Activated CD4-positive, alpha-beta T cell treated with anti-CD3 and anti-CD28 coated beads for 36 hours (primary cell): ENCODE measurements at places on chromosomes 6 and 20. TPM values are rescaled to one million over a fixed set of nuclear protein-coding genes. Genes with fewer than 3 reads are reported as not detected.
A peak's percentile ranks its signal among the peaks of the same experiment; 100 is the strongest.

DNA sequence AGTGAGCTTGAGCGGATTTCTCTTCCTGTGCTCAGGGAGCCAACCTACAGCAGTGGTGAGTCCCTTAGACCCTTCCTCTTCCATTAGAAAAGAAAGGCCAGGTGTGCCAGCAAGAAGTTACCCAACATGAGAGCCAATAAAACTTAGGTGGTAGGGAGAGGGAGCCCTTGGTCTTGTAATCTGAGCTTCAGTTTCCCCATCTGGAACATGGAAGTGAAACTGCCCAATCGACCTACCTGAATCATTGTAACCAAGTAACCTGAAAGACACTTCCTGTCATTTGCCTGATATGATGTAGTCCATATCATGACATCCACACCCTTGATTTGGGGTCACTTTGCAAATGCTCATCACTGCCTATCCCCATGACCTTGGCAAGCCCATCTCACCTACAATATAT is 66.4 kb downstream of the MDGA1 start:
- no peak overlapping the region for H3K4me3 ChIP-seq
- H3K27me3 ChIP-seq = no peaks in the 10 kb centered on the region
- H3K36me3 ChIP-seq = no peaks in the 10 kb centered on the region
- H3K27ac ChIP-seq = no peak overlapping the region

DNA sequence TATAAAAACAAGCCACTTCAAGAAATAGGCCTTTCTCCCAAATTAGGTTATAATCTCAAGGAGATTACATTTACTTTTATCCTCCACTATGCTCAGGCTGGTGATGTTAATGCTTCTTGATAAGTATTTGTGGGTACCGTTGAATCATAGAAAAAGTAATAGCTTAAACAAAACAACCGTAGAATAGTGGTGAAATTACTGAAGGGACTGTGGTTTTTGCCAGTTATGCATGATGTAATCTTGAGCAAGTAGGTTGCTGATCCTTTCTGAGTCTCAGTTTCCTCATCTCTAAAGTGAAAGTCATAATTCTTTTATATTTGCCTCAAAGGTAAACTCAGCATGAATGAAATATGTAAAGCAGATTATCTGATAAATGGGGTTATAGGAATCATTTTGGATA is 187.3 kb upstream of the JAG1 start:
- no peak overlapping the region for H3K4me3 ChIP-seq
- no peaks in the 10 kb centered on the region for H3K4me1 ChIP-seq
- no peaks in the 10 kb centered on the region for H3K36me3 ChIP-seq
- DNase-seq = no peak
- no peaks in the 10 kb centered on the region for H3K27me3 ChIP-seq

DNA sequence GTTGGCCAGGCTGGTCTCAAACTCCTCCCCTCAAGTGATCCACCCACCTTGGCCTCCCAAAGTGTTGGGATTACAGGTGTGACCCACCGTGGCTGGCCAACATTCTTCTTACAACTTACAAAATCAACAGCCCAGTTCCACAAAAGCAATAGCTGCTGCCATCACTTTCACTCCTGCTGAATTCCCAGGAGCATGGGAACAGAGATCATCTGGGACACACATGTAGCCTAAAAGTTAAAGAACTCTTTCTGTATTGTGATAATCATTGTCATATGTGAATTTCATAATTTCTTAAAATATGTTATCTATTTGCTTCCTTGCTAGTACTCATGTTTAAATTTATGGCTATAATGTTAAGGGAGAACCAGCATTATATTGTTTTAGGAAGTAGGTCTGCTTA is 51.7 kb downstream of the NCOA6 start:
- H3K27me3 ChIP-seq = no peaks in the 10 kb centered on the region
- peaks cover 2% of the 10 kb centered on the region for H3K4me1 ChIP-seq
- no peak for DNase-seq
- no peak overlapping the region for H3K4me3 ChIP-seq

GRCh38 chr20:38926934-38927616 is 858 bp downstream of the FAM83D start:
- H3K27ac ChIP-seq = peak overlapping the region; percentile 19
- peaks cover 21% of the 10 kb centered on the region for H3K4me1 ChIP-seq
- H3K4me3 ChIP-seq = peak overlapping the region; percentile 81
- peaks cover 16% of the 10 kb centered on the region for H3K36me3 ChIP-seq
- DNase-seq = no peak
- no peaks in the 10 kb centered on the region for H3K27me3 ChIP-seq

- no peaks in the 10 kb centered on the region for H3K4me1 ChIP-seq
- no peaks in the 10 kb centered on the region for H3K27me3 ChIP-seq
- no peak for DNase-seq
- no peak overlapping the region for H3K4me3 ChIP-seq
Observed at GRCh38 chr6:170182093-170182780, 108.6 kb downstream of the DLL1 start.

DNA sequence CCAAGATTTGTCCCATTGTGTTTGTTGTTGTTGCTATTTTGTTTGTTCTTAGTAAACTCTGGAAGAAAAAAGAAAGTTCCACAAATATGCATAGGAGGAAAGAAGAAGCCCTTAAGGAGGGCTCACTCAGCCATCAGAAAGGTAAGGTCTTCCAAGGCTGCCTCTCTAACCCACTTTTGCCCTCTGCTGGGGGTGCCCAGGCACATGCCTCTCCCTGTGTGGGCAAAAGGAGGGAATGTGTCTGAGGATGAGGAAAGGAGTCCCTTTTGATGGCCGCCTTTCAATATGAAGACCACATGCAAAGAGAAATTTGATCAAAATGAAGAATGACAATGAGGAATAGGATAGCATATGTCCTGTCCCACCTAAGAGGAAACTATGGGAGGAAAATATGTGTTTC is 248.2 kb upstream of the POU3F2 start:
- no peaks in the 10 kb centered on the region for H3K4me1 ChIP-seq
- no peaks in the 10 kb centered on the region for H3K36me3 ChIP-seq
- DNase-seq = no peak

DNA sequence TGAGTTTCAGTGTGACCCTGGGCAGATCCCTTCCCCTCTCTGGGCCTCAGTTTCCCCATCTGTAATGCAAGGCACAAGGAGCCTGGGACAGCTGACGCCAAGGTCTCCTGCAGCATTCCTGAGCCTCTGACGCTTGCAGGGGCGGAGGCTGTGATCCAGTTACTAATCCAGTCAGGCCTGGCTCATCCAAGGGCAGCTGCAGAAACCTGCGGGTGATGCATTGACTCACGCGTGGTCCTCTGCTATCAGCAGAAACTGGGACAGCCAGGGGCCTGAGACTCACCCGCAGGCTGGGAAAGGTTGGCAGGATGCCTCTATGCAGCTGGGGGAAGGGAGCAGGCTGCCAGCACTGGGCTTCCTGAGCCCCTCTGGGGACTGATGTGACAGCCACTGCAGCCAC is 65.0 kb upstream of the SIRPA start:
- no peak overlapping the region for H3K27ac ChIP-seq
- no peak for DNase-seq
- H3K4me1 ChIP-seq = peaks cover 2% of the 10 kb centered on the region

- H3K27me3 ChIP-seq = peaks cover 4% of the 10 kb centered on the region
- no peaks in the 10 kb centered on the region for H3K36me3 ChIP-seq
- H3K4me3 ChIP-seq = peak overlapping the region; percentile 76
- H3K4me1 ChIP-seq = peaks cover 3% of the 10 kb centered on the region
Observed at GRCh38 chr6:25882051-25882496, 8.0 kb upstream of the SLC17A3 start.

DNA sequence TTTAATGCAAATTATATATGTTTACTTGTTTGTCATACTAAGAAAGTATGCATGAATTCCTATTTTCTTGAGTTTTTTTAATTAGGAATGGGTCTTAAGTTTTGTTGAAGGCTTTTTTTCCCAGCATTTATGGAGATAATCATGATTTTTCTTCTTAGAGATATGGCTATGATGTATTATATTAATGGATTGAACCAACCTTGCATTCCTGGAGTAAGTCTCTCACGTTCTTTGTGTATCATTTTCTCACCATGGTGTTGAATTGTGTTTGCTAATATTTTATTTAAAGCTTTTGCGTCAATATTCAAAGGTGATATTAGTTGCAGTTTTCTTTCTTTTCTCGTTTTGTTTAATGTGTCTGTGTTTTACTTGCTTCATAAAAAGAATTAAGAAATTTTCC is 48.4 kb upstream of the SLC35D3 start:
- H3K27ac ChIP-seq = no peak overlapping the region
- no peaks in the 10 kb centered on the region for H3K27me3 ChIP-seq
- no peak overlapping the region for H3K4me3 ChIP-seq
- no peak for DNase-seq

- H3K4me1 ChIP-seq = peaks cover 5% of the 10 kb centered on the region
- no peak overlapping the region for H3K27ac ChIP-seq
- no peaks in the 10 kb centered on the region for H3K27me3 ChIP-seq
- H3K36me3 ChIP-seq = peaks cover 16% of the 10 kb centered on the region
- peak; percentile 43 for DNase-seq
Observed at GRCh38 chr6:125858427-125859320, 67.9 kb downstream of the NCOA7 start.

- peaks cover 59% of the 10 kb centered on the region for H3K27me3 ChIP-seq
- H3K4me1 ChIP-seq = peaks cover 17% of the 10 kb centered on the region
- H3K27ac ChIP-seq = no peak overlapping the region
- H3K4me3 ChIP-seq = peak overlapping the region; percentile 70
- peak; percentile 35 for DNase-seq
Observed at GRCh38 chr6:99589290-99589672, 17.4 kb upstream of the PRDM13 start.

- peaks cover 9% of the 10 kb centered on the region for H3K4me1 ChIP-seq
- peaks cover 74% of the 10 kb centered on the region for H3K36me3 ChIP-seq
- DNase-seq = peak; percentile 5
- H3K4me3 ChIP-seq = no peak overlapping the region
- H3K27ac ChIP-seq = peak overlapping the region; percentile 10
Observed at GRCh38 chr6:15518878-15519277, 143.9 kb downstream of the DTNBP1 start.

GRCh38 chr6:22349051-22349450 is 52.2 kb upstream of the PRL start:
- no peaks in the 10 kb centered on the region for H3K36me3 ChIP-seq
- H3K27me3 ChIP-seq = no peaks in the 10 kb centered on the region
- H3K4me3 ChIP-seq = no peak overlapping the region
- no peaks in the 10 kb centered on the region for H3K4me1 ChIP-seq
- DNase-seq = no peak

DNA sequence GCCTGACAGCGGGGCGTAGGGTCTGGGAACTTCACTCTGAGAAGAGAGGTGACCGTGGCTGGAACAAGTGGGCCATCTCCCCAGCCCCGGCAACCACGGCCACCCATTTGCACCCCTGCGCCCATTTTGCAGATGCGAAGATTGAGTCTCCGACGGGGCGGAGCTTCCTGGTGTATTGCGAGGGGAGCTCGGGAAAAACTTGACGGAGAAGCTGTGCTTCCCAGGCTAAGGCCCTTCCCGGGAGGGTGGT is 653 bp downstream of the ZNF335 start:
- H3K4me1 ChIP-seq = peaks cover 15% of the 10 kb centered on the region
- no peaks in the 10 kb centered on the region for H3K27me3 ChIP-seq
- H3K4me3 ChIP-seq = peak overlapping the region; percentile 94
- H3K36me3 ChIP-seq = peaks cover 24% of the 10 kb centered on the region
- DNase-seq = no peak

GRCh38 chr6:158573542-158573931 is 13.6 kb downstream of the TMEM181 start:
- no peak for DNase-seq
- H3K27ac ChIP-seq = no peak overlapping the region
- H3K4me1 ChIP-seq = peaks cover 52% of the 10 kb centered on the region

- no peaks in the 10 kb centered on the region for H3K4me1 ChIP-seq
- no peak overlapping the region for H3K4me3 ChIP-seq
- no peaks in the 10 kb centered on the region for H3K36me3 ChIP-seq
- peaks cover 2% of the 10 kb centered on the region for H3K27me3 ChIP-seq
Observed at GRCh38 chr20:13101276-13101675, 92.5 kb downstream of the SPTLC3 start.

DNA sequence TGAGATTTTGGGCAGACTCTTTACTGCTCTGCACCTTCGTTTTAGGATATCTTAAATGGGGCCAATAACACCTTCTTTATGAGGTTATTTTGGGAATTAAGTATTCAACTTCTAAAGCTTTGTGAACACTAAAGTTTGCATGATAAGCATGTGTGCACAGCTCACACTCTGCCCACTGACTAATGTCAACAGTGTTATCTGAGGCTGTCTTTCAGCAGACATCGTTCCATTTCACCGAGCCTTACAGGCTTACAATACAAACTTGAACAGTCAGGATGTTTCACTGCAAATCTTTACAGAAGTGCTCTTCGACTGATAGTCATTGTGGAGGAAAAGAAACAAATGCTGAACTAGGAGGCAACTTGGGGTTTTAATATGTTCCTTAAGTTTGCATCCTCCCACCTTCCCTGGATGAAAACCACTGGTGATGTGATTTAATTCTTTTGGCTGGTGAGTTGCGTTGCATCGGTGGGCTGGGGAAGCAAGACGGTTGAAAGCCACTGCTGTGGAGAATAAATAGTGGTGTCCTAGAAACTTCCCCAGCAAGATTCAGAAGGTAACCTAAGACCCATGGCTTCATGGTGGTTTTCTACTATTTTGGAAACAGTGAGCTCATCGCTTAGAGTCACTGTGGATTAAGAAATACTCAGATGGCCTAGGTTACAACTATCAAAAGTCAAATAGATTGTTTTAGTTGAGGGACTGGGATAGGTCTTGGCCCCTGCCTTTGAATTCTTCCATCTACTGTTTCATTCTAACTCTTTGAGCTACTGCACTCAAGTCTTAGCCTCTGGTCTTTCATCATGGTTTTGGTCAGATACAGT is 167.2 kb upstream of the MAP3K7 start:
- H3K27ac ChIP-seq = no peak overlapping the region
- no peaks in the 10 kb centered on the region for H3K36me3 ChIP-seq
- no peak overlapping the region for H3K4me3 ChIP-seq
- DNase-seq = no peak

DNA sequence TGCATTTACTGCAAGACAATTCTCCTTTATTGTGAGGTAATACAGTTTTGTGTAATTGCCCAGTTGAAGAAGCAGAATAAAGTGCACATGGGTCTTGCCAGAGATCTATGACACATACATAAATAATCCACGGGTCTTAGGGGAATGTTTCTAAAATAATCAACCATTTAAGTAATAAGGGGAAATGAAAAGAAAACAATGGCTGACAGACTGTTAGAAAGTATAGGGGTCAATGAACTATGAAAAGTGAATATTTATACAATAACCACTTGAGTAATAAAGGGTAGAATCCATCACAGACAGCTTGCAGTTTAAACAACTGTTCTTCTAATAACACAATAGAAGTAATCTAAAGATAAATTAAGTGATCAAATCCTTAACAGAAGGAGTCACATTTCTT is 477.2 kb downstream of the EYS start:
- no peak overlapping the region for H3K27ac ChIP-seq
- H3K4me1 ChIP-seq = no peaks in the 10 kb centered on the region
- DNase-seq = no peak
- no peaks in the 10 kb centered on the region for H3K27me3 ChIP-seq

- no peak overlapping the region for H3K4me3 ChIP-seq
- H3K36me3 ChIP-seq = peaks cover 58% of the 10 kb centered on the region
- no peak overlapping the region for H3K27ac ChIP-seq
- no peak for DNase-seq
- H3K4me1 ChIP-seq = peaks cover 5% of the 10 kb centered on the region
- no peaks in the 10 kb centered on the region for H3K27me3 ChIP-seq
Observed at GRCh38 chr6:20432692-20433091, 31.0 kb downstream of the E2F3 start.

GRCh38 chr6:76330031-76330430 is 257.6 kb upstream of the IMPG1 start:
- no peaks in the 10 kb centered on the region for H3K27me3 ChIP-seq
- no peaks in the 10 kb centered on the region for H3K36me3 ChIP-seq
- H3K4me3 ChIP-seq = no peak overlapping the region

The UBE2V1 gene
- total RNA-seq = 265 TPM

The GLO1 gene
- total RNA-seq = 152 TPM

The SMLR1 gene
- total RNA-seq = not detected

The GRM1 gene
- total RNA-seq = not detected

The ETV7 gene
- total RNA-seq = 2.5 TPM

The SLC13A3 gene
- total RNA-seq = 0.07 TPM

The TFAP2C gene
- total RNA-seq = not detected

The TCP11 gene
- total RNA-seq = not detected
